ENCODE measurements at places on chromosomes 1 and 21. TPM values are rescaled to one million over a fixed set of nuclear protein-coding genes. Genes with fewer than 3 reads are reported as not detected.

DNA sequence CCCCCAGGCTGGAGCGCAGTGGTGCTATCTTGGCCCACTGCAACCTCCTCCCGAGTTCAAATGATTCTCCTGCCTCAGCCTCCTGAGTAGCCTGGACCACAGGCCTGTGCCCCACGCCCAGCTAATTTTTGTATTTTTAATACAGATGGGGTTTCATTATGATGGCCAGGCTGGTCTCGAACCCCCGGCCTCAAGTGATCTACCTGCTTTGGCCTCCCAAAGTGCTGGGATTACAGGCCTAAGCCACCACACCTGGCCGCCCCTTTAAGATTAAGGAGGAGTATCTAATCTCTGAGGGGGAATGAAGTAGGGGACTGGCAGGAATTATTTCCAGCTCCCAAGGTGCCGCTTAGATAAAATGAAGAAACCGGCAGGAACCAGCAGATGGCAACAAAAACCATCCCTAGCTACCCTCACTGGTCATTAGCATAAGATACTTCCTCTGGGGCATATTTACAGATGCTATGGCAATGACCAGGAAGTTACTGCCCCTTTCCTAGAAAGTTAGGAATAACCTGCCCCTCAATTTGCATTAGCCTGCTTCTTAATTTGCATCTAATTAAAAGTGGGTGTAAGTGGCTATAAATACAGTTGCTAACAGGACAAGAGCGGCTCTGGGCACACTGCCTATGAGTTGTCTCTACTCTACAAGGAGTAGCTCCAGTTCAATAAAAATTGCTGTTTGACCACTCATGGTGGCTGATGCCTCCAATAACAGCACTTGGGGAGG lies 7.1 kb upstream of the NSUN4 start:
- no peak for DNase-seq
- H3K27ac ChIP-seq = no peak overlapping the region
- H3K4me1 ChIP-seq = no peaks in the 10 kb centered on the region
- no peak overlapping the region for H3K4me3 ChIP-seq
- H3K36me3 ChIP-seq = no peaks in the 10 kb centered on the region
- no peaks in the 10 kb centered on the region for H3K27me3 ChIP-seq

DNA sequence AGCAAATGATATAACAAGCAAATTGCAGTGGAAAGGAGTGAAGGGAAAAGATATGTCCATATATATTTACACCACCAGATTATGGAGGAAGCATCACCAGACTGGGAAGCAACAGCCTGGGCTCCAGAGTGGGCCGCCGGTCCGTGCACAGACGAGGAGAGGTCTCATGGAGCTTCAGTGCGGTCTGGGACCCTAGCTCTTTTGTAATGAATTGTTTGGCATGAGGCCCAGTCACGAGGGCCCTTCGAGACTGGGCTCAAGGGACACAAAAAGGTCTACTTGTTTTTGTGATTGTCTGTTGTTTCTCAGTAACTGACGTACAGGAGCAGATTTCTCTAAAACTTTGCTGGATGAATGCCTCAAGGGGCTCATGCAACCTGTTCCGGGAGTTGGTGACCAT lies 12.9 kb upstream of the STUM start:
- no peaks in the 10 kb centered on the region for H3K4me1 ChIP-seq
- peaks cover 7% of the 10 kb centered on the region for H3K27me3 ChIP-seq
- H3K4me3 ChIP-seq = no peak overlapping the region
- no peaks in the 10 kb centered on the region for H3K36me3 ChIP-seq
- H3K27ac ChIP-seq = no peak overlapping the region
- DNase-seq = no peak

DNA sequence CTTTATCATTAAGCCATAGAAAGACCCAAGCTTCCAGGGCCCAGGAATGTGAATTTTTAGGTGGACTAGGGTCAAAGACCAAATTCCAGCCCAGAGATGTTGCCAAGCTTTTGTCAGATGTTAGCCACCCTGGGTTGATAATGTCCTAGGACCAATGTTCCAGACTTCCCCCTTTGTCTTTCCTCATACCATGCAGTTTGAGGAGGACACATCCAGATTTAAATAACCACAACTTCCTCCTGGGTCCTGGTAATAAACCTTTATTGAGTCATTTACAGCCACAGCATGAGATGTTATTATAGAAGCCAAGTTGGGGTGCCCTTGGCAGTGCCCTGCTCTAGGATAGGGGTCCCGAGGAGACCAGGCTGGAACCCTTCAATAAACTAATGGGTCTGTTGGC lies 5.9 kb downstream of the TNR start:
- DNase-seq = no peak
- no peak overlapping the region for H3K4me3 ChIP-seq
- no peak overlapping the region for H3K27ac ChIP-seq
- H3K36me3 ChIP-seq = no peaks in the 10 kb centered on the region
- H3K27me3 ChIP-seq = no peaks in the 10 kb centered on the region
- H3K4me1 ChIP-seq = no peaks in the 10 kb centered on the region

The TIE1 gene
- polyA plus RNA-seq = 8.3 TPM

GRCh38 chr1:37423810-37424209 lies 50.6 kb upstream of the ZC3H12A start:
- DNase-seq = no peak
- H3K4me3 ChIP-seq = no peak overlapping the region
- H3K27ac ChIP-seq = no peak overlapping the region
- H3K4me1 ChIP-seq = no peaks in the 10 kb centered on the region

GRCh38 chr1:194809215-194809614 lies 1622.8 kb upstream of the B3GALT2 start:
- H3K36me3 ChIP-seq = no peaks in the 10 kb centered on the region
- DNase-seq = no peak
- H3K4me3 ChIP-seq = no peak overlapping the region
- H3K27ac ChIP-seq = no peak overlapping the region
- H3K27me3 ChIP-seq = no peaks in the 10 kb centered on the region

GRCh38 chr1:183870351-183871077 lies 65.6 kb downstream of the RGL1 start:
- no peak for DNase-seq
- H3K27ac ChIP-seq = no peak overlapping the region
- H3K27me3 ChIP-seq = no peaks in the 10 kb centered on the region

The LRRC3 gene
- 0.55 TPM for polyA plus RNA-seq

DNA sequence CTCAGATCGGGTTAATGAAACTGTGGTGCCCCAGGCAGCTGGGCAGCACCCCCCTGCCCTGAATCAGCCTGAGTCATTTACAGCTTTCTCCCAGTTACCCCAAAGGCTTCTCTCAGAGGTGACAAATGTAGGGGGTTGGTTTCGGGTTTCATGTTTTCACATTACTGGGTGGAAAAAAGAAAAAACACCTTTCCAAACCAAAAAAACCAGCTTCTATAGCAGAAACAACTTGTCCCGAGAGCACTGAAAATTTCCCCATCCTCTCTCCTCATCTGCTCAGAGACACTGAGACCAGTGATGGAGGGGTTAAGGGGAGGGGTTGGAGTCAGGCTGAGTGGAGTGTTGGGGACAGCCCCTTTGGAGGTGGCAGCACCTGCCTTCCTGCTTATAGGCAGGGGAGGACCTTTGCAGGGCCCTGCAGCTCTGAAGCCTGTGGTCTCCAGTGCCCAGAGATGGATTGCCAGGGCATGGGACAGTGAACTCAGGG lies 15.6 kb downstream of the UTP11 start:
- no peaks in the 10 kb centered on the region for H3K27me3 ChIP-seq
- no peak overlapping the region for H3K4me3 ChIP-seq
- no peaks in the 10 kb centered on the region for H3K4me1 ChIP-seq
- DNase-seq = no peak

DNA sequence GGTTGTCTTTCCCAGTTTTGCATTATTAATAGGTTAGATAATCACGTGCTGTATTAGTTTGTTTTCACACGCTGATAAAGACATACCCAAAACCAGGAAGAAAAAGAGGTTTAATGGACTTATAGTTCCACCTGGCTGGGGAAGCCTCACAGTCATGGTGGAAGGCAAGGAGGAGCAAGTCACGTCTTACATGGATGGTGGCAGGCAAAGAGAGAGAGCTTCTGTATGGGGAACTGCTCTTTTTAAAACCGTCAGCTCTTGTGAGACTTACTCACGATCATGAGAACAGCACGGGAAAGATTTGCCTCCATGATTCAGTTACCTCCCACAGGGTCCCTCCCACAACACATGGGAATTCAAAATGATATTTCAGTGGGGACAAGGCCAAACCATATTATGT lies 2.3 kb upstream of the VCAM1 start:
- no peaks in the 10 kb centered on the region for H3K4me1 ChIP-seq
- H3K27me3 ChIP-seq = no peaks in the 10 kb centered on the region
- H3K4me3 ChIP-seq = no peak overlapping the region

The AKR7A3 gene
- 2.1 TPM for polyA plus RNA-seq

- no peaks in the 10 kb centered on the region for H3K27me3 ChIP-seq
- H3K27ac ChIP-seq = no peak overlapping the region
- no peak for DNase-seq
- no peak overlapping the region for H3K4me3 ChIP-seq
- no peaks in the 10 kb centered on the region for H3K36me3 ChIP-seq
- H3K4me1 ChIP-seq = no peaks in the 10 kb centered on the region
Observed at GRCh38 chr1:184843732-184844495, 89.3 kb upstream of the EDEM3 start.

The SLAMF6 gene
- polyA plus RNA-seq = 12.6 TPM

DNA sequence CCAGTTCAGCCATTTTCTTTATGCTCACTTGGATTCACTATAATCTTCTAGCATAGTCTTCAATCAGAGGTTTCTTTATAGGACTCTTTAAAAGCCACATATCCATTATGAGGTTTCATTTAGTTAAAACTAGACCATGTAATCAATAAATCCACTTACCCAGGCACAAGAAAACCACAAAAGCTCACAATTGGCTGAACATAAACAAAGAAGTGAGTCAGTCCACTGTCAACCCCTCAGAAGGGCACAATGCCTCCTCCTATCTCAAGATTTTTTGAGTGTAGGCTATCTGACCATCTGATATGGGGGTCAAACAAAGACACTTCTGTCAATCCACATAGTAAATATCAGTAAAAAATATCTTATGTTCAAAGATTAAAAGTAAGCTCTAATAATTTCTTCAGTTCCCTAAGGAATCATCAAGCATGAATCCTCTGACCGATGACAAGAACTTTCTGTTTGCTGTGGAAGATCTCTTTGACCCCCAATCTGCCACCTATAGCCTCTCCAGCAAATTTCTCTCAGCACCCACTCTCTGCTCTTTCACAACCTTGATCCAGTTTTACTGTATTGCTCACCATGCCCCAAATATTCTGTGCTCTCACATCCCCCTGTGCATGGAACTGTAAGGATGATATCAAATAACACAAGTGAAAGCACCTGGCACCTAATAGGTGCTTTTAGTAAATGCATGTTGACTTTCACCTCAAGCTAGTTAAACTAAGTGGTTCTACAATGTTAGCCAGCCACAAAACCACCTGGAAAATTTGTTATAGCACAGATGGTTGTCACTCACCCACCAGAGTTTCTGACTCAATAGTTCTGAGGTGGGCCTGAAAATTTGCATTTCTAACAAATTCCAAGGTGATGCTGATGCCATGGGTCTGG lies 16.7 kb downstream of the RAB3B start:
- no peaks in the 10 kb centered on the region for H3K36me3 ChIP-seq
- DNase-seq = no peak
- no peaks in the 10 kb centered on the region for H3K27me3 ChIP-seq
- H3K27ac ChIP-seq = no peak overlapping the region
- H3K4me3 ChIP-seq = no peak overlapping the region

GRCh38 chr1:199163670-199164069 lies 524.8 kb downstream of the PTPRC start:
- peaks cover 14% of the 10 kb centered on the region for H3K4me1 ChIP-seq
- H3K27me3 ChIP-seq = no peaks in the 10 kb centered on the region
- H3K27ac ChIP-seq = peak overlapping the region; percentile 48
- no peak overlapping the region for H3K4me3 ChIP-seq
- no peaks in the 10 kb centered on the region for H3K36me3 ChIP-seq
- no peak for DNase-seq

DNA sequence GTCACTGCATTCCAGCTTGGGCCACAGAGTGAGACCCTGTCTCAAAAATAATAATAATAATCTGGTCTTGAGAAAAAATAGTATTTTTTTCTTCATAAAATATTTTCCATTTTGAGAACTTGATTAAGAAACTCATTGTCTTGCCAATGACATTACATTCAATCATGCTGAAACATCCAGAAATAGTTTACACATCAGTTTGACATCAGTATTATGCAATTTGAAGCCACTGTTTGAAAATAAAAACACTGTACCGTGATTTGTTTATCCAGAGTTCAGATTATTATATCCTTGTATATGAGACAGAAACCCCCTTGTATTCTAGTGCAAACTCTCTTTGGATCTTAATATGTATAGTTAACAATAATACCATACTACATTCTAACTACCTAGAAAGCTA lies 6.9 kb downstream of the FMO2 start:
- H3K27ac ChIP-seq = no peak overlapping the region
- H3K27me3 ChIP-seq = no peaks in the 10 kb centered on the region
- no peaks in the 10 kb centered on the region for H3K4me1 ChIP-seq
- DNase-seq = no peak
- H3K36me3 ChIP-seq = no peaks in the 10 kb centered on the region

The NPPB gene
- 1.7 TPM for polyA plus RNA-seq

GRCh38 chr1:86708920-86709319 lies 4.5 kb downstream of the SH3GLB1 start:
- H3K36me3 ChIP-seq = no peaks in the 10 kb centered on the region

The FAAH gene
- 33.7 TPM for polyA plus RNA-seq

DNA sequence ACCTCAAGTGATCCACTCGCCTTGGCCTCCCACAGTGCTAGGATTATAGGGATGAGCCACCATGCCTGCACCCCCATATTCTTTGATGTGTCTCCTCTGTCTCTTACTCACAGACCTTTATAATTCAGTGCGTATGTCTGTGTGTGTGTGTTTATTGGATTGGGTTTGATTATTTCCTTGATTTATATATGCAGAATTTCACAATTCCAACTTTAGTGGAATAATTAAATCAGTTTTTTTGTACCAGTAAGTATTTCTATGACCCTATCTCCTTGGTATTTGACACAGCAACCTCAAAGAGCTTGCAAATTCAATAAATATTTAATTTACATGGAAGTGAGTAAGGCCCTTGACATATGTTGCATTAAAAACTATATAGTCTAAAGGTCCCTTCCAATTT lies 333.9 kb upstream of the ADAMTS5 start:
- H3K27me3 ChIP-seq = no peaks in the 10 kb centered on the region
- H3K4me1 ChIP-seq = no peaks in the 10 kb centered on the region
- no peaks in the 10 kb centered on the region for H3K36me3 ChIP-seq
- no peak for DNase-seq
- no peak overlapping the region for H3K4me3 ChIP-seq

DNA sequence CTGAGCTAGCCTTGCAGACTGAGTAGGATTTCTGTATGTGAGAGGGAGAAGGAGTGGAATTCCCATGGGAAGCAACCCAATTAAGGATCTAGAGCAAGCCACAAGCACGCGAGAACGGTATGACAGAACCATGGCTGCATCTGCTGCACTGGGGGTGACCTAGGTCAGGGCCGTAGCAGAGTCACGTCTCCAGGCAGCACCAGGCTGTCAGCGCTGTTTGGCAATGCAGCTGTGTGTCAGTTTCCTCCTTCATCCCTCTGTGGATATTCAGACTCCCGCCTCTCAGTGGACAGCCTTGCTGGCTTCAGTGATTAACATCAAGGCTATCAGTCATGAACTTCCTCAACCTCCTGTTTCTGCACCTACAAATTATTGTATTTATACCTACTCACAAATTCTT lies 118.1 kb upstream of the PPP2R5A start:
- H3K36me3 ChIP-seq = no peaks in the 10 kb centered on the region
- DNase-seq = no peak
- H3K4me1 ChIP-seq = peaks cover 21% of the 10 kb centered on the region
- no peaks in the 10 kb centered on the region for H3K27me3 ChIP-seq
- no peak overlapping the region for H3K27ac ChIP-seq

All from thymus (tissue), 14 donors.